ENCODE measurements at places on chromosomes 1 and 21. TPM values are rescaled to one million over a fixed set of nuclear protein-coding genes. Genes with fewer than 3 reads are reported as not detected.

GRCh38 chr1:12279728-12280464, 50.1 kb downstream of the VPS13D start:
- no peak for ATAC-seq

- ATAC-seq = no peak
Measured at GRCh38 chr1:241308011-241308410, 49.0 kb downstream of the RGS7 start.

DNA sequence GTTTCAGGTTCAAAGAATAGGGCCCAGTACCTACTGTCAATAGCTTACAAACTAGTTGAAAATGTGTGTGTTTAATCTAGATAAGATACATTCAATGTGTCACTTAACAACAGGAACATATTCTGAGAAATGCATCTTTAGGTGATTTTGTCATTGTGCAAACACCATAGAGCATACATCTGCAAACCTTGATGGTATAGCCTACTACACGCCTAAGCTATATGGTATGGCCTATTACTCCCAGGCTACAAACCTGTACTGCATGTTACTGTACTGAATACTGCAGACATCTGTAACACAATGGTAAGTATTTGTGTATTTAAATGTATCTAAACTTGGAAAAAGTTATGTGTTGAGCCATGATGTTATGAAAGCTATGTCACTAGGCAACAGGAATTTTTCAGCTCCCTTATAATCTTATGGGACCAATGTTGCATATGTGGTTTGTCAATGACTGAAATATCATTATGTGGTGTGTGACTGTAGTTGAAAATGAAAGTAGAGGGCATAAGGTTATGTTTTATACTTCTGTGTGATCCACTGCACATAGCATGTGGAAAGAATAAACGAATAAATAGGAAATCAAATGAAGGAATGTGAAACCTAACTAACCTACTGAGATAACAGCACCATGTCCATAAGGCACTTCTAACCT, 129.0 kb upstream of the CAMK1G start:
- no peak for ATAC-seq

SAMD13 gene
- total RNA-seq = 0.44 TPM

NPPB gene
- not detected for total RNA-seq

FAM72C gene
- 2.8 TPM for total RNA-seq

DNA sequence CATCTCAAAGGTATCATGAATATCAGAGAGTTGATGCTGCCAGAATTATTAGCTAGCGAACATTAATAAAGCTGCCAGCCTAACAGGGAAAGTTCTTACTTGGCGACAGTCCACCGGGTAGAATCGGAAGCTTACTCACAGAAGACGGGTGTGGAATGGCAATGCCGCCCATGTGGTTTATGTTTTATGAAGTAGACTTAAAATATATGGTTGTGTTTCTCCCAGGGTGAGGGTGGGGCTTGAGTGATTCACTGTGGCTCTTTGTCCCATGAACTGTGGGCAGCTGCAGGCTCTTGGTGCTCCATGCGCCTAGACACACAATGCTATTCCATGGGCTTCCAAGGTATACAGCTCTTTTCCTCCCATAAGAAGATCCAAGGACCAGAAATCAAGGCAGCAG, 162.7 kb downstream of the PIGK start:
- ATAC-seq = no peak

FCAMR gene
- 0.08 TPM for total RNA-seq

OR2T2 gene
- not detected for total RNA-seq

GRCh38 chr1:214341459-214341858, 60.5 kb downstream of the SMYD2 start:
- ATAC-seq = no peak

DNA sequence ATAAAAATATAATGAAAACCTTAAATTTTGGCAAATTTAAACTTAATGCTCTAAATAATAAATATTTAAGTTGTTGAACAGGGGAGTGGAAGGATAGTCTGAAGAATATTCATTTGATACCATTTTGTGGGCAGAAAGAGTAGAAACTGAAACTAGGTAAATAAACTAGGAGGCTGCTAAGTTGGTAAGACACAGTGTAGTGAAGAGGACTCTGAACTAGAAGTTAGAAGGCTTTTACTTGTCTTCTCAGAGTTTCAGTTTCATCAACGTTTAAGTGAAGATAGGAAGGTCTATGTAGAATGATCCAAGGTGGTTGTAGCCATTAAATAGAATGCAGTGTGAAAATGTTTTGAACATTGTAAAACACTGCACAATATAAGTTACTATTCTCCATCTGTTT, 516.9 kb downstream of the AMY1C start:
- no peak for ATAC-seq

AMY1B gene
- total RNA-seq = not detected

GRCh38 chr1:198173832-198174231, 17.0 kb downstream of the NEK7 start:
- ATAC-seq = no peak

- no peak for ATAC-seq
Measured at GRCh38 chr1:223353939-223354338, 10.0 kb downstream of the SUSD4 start.

PRAMEF11 gene
- not detected for total RNA-seq

All from esophagus mucosa (tissue), 1 donor.